ENCODE measurements at places on chromosomes 7 and 10.

DNA sequence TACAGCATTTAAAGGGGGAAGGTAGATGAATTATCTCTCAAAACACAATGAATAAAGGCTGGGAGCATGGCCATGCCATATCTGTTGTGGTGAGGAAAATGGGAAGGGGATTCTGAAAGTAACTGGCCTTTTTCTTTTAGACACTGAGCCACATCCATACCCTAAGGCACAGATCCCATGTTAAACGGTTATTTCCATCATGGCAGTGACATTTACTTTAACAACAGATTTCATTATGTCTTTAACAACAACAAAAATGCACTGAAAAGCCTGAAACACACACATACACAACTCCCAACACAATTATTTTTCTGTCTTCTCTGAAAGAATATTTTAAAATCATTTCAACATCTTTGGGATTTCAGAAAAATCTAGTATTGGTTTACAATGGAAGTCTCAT is 176.1 kb upstream of the FZD1 start:
- DNase-seq = no peak

DNA sequence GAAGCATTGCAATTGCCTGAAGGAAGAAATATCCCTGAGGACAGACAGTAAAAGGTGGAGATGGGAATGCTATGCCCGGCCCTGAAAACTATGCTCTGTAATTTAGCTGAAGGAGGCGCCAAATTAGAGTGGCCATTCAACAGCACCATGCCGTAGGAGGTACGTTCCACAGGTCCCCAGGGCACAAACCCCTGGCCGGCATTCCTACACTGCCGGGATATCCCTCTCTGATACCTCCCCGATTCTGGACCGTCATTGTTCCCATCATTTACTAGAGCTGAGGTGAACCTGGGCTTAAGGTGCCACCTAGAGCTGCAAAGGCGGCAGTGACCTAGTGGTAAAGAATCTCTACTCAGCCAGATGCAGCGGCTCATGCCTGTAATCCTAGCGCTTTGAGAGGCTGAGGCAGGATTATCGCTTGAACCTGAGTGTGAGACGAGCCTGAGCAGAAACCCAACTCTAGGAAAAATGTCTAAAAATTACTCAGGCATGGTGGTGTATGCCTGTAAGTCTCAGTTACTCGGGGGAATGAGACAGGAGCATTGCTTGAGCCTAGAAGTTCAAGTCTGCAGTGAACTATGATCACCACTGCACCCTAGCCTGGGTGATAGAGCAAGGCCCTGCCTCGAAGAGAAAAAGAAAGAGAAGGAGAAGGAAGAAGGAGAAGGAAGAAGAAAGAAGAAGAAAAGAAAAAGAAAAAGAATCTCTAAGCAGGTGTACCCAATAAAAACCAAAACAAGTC is 53.0 kb upstream of the TNKS2 start:
- no peak for DNase-seq

GRCh38 chr10:4704034-4704545 is 121.9 kb upstream of the AKR1E2 start:
- DNase-seq = no peak

GRCh38 chr7:78090616-78091015 is 292.0 kb downstream of the PHTF2 start:
- DNase-seq = peak; percentile 28

GRCh38 chr10:60073781-60074656 is 167.7 kb upstream of the CCDC6 start:
- no peak for DNase-seq

GRCh38 chr10:63692220-63692896 is 171.2 kb downstream of the REEP3 start:
- DNase-seq = no peak

- no peak for DNase-seq
These were observed 38.6 kb downstream of the NEBL start for GRCh38 chr10:20858292-20859124.

GRCh38 chr7:17015598-17016031 is 133.8 kb upstream of the AGR3 start:
- no peak for DNase-seq

- no peak for DNase-seq
These were observed 102.4 kb upstream of the SVIL start for GRCh38 chr10:29737074-29737593.

DNA sequence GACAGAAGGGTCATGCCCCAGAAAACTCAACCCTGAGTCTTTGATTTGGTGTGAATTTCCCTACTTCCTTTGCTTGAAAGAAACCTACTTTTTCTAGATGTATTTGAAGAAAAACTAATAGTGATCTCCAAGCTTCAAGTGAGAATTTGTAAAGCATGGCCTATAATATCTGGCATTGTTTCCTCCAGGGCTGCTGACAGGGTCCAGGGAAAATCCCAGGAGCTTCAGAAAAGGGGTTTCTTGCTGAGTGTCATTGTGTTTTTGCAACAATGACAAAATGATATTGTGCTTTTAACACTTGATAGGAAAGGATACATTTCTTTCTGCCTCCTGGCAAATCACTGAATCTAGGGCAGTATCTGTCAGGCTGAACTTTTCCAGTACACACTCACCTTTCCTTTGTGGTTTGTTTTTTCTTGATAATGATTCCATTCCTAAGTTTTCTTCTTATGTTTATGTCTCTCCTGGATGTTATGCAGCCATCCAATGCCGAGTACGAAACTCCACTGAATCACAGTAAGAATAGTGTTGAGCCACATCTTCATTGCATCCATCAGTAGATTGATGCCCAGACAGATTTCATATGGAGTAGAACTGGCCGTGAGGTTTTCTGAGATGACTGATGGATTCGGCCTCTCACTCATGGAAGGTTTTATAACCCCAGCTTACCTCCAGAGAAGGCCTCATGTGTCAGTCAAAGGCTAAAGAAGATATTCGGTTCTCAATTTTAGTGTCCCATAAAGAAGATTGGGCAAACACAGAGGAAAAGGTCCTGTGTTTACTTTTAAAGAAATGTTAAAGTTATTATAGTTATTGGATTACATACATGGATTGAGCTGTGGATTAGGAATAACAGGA is 76.9 kb upstream of the STEAP1B start:
- no peak for DNase-seq

- no peak for DNase-seq
These were observed 628 bp downstream of the PARP12 start for GRCh38 chr7:140062118-140062527.

DNA sequence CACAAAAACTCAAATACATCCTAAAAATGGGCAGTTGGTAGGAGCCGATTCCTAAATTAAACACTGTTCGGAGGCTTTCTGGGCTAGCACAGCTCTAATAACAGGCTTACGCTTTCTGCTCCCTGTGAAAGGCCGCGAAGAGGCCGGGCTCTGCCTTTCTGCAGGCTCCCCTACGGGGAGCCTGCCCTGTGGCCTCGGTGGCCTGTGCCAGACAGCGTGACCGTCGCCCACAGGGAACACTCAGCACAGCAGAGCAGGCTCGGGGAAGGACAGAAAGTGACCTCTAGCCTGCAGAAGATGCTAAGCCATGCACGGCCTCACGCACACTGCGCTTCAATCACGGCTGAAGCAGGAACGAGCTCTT is 64.2 kb downstream of the DIP2C start:
- no peak for DNase-seq
